ENCODE measurements at places on chromosomes 1 and 21.

DNA sequence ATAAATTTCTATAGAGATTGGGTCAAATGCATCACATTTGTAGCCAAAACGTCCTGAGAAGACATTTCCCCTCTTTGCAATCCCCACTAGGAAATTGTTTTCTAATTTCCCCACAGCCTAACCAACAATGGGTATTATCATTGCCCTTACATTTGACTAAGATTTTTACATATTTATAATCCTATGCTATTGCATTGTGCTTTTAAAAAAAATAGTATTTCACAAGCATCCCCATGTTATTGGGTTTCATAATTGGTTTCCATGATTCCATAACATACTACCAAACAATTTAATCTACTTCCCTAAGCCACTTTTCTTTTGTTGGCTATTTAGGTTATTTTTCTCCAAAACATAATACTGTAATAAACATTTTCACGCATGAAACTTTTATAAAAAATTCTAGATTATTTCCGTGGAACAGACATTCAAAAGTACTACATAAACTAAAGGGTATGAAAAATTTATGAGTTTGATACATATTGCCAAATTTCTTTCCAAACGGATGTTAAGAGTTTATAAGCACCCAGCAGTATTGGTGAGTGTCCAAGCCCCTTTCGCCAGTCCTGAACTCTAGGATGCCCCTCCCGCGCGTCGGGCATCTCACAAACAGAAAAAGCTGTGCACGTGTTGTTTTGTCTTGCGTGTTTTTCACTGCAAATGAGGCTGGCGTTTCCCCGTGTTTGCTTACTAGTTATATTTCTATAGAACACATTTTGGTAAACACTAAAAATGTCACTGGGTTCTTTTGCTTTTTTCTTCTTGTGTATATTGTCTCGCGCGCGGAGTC is 2.0 kb upstream of the LHX4 start:
- no peak for DNase-seq

GRCh38 chr1:185741551-185741950 is 7.4 kb downstream of the HMCN1 start:
- no peak for DNase-seq

GRCh38 chr1:220908757-220909156 is 29.5 kb downstream of the HLX start:
- DNase-seq = peak; percentile 56

- no peak for DNase-seq
Measured at GRCh38 chr21:33418691-33419090, 15.5 kb downstream of the IFNGR2 start.
